K562 (cell line): ENCODE measurements at places on chromosomes 12 and 14.

GRCh38 chr12:111435661-111436201, 30.0 kb downstream of the SH2B3 start:
- no peak for DNase-seq

DNA sequence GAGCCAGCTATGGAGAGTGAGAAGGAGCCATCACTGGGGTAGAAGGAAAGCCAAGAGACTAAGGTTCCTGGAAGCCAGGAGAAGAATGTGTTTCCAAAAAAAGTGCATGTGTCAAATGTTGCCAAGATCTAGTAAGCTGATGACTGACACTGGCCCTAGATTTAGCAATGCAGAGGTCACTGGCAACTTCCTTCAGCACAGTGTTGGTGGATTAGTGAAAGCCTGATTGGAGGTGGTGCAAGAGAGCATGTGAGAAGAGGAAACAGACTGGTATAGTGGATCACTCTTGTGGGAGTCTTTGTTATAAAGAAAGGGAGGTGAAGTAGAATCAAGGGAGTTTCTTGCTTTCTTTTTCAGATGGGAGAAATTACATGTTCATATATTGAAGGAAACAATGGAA, 34.1 kb upstream of the CHGA start:
- no peak for DNase-seq

DNA sequence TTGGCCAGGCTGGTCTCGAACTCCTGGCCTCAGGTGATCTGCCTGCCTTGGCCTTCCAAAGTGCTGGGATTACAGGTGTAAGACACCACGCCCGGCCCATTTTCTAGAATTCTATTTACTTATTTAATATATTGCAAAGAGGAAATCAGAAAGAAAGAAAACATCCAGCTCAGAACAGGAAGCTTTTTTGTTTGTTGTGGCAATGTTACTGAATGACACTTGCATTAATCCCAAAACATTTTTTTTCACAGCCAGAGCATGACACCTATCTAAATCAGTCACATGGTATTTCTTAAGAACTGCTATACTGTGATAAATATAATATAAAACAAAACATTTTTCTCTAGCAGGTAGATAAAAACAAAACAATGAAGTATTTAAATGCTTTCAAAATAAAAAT, 12.6 kb downstream of the CFL2 start:
- no peak for DNase-seq

DNA sequence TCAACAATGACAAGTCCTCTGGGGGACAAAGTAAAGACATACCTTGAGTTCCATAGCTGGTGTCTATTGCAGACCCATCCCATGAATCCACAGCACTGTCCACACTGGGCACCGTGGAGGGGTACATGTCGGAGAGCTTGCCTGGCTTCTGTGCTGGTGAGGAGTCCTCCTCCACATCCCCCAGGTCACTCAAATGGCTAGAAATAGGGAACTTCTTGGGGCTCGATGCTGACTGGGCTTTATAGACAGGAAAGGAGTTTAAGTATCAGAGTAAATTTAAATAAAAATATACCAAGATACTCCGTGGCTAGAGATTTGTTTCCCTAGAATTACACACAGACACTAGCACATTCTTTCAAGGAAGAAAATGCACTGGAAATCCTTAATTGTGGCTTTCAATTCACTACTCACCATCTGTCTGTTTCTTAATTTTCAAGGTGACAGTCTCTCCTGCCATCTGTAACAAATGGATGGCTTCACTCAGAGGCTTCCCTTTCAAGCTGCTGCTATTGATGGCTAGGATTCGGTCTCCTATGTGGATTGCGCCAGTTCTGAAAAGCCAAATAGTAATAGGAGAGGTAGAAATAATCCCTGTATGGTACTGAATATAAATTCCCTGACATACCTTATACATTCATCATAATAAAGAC, 90.1 kb downstream of the HELB start:
- DNase-seq = no peak

GRCh38 chr14:75247286-75247922, 31.2 kb upstream of the FOS start:
- DNase-seq = no peak

DNA sequence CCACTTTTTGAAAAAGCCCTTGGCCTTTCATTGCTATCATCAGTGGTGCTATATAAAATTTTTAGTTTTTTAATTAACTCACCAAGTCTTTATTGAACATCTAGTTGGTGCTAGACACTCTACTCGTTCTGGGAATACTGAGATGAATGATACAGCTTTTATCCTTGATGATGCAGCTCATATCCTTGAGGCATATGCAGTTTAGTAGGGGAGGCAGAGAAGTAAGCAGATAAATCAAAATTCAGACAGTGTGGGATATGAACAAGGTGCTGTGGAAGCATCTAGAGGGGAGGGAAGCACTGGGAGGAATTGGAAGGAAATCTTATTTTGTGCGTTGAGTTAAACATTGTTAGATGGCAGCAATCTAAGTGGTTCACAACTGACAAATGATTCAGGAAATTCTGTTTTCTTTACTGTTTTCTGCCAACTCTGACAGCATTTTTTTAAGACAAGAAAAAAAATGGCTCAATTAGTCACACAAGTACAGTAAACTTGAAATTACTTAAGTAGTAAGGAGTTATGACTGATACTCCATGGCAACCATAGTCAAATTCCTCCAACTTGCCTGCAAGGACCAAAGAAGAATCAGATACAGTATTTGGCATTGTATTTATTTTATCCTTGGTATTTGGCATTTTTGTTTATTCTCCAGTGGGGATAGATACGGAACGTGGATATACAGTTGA, 119.2 kb downstream of the TMTC2 start:
- no peak for DNase-seq

DNA sequence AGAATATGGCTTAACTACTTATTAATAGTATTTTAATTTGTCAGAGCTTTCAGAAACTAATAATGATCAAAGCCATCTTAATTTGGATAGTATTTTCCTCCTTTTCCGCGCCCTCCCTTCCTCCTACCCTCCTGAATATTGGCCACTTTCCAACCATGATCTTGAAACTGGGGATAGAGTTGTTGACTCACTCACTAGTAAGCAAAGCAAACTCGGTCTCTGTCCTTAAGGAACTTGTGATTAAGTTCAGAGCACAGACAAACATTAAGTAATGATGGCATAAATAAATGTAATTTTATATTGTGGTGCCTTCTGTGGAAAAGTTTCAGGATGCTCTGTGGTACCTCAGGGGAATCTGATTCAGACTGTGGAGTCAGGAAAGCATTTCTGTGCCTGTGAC, 75.7 kb downstream of the LRRK2 start:
- DNase-seq = no peak

DNA sequence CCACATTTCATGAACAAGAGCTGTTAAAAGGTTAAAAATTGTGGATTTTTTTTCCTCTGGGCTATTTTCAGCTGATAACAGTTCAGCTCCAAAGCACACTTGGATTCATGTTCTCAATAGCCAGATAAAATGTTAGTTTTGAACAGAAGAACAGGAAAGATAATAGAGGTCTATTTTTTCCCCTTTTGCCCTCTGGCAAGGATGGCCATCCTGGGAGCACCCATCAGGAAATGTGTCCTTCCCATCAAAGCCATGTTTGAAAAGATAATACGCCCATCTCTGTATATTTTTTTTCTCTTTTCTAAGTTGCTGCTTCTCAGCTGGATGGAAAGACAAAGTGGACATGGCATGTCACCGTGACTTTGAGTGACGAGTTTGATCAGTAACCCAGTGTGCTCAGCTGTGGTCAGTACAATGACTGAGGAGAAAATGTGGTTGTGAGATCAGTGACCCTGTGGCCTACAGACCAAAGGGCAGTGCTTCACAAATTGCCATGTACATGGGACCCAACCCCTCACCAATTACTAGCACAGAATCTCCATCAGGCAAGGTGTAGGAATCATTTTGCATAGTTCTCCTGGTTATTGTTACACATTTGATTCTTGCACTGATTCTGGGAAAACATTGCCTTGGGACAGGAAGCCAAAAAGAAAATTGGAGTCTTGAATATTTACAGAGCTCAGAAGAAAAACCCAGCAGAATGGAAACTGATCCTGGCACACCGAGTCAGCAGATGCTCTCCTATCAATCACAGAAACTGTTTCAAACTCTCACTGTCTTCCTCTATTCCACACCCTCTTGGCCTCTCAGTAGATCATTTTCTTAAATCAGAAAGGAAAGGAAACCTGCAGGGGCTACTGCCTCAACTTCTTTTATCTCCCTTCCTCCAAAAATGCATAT, 64.3 kb downstream of the ANO6 start:
- DNase-seq = peak; percentile 58

GRCh38 chr12:69660164-69660863, 38.8 kb downstream of the BEST3 start:
- peak; percentile 16 for DNase-seq

DNA sequence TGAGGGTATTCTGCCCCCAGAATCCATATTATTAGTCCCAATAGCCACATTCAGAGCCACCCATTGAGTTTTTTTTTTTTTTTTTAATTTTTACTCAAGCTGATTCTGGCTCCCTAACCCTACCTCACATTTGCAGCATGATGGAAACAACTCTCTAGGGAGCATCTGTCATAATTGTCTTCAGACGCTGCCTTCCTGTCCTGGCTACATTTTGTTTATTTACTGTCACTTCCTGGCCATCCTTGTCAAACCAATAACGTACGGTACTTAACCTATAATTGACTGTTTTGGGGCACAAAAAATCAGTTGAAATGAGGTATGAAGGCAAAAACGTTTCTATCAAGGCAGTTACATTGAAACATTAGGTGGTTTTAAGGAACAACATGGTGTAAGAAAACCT, 2.1 kb downstream of the GLIPR1 start:
- DNase-seq = no peak

DNA sequence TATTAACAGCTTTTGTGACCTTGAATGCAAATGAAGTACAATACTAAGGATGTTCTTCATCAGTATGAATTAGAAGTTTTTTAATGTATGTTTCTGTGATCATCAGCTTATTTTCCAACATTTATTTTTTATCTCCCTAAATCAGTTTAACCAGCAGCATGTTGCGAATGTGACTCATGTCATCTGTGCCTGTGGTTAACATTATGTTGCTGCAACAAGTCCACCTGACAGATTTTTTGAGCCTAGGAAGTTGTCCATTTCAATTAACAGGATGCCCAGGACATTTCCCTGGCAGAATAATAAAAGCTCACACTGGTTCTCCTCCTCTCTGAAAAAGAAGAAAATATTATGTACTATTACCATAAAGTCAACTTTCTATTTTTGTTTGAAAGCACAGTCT, 155.5 kb downstream of the SYT1 start:
- no peak for DNase-seq

- no peak for DNase-seq
Observed at GRCh38 chr12:50971946-50972345, 19.6 kb downstream of the HIGD1C start.
